ENCODE measurements at places on chromosomes 5 and 9.
A peak's percentile ranks its signal among the peaks of the same experiment; 100 is the strongest.

DNA sequence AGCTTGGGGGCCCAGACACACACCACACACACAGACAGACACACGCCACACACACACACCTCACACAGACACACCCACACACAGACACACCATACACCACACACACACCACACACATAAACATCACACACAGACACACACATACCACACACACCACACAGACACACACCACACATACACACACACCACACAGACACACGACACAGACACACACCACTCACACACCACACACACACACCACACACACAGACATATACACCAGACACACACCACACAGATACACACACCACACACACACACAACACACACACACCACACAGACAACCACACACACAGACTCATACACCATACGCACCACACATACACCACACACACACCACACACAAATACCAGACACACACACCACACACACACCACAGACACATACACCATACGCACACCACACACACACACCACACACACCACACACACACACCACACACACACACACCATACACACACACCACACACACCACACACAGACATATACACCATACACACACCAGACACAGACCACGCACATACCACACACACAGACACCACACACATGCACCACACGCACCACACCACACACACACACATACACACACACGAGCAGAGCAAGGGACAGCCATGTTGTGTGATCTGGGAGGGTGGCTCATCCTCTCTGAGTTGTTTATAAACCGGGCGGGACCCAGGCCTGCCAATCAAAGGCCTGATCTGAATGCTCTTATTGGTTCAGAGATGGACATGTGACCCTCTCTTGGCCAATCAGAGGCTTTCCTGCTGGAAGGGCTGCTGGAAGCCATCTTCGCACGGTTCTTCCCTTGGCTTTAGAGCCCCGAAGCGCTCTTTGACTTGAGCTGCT, 148.3 kb downstream of the GAPVD1 start:
- peak; percentile 72 for DNase-seq

DNA sequence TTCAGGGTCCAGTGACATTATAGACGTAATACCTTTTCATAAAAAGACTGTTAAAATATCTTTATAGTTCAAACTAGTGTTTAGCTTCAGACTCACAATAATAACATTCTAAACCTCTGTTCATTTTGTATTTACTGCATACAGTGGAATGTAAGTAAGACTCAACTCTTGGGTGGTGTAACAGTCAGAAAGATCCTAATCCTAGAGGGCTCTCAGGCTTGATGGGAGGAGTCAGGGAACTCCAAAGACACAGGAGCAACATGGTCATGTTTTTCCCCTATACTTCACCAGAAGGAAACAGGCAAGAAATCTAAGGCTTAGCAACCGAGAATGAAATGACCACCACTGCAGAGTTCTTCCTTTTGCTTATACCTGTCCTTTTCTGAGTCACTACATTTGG, 82.6 kb downstream of the MRPS27 start:
- no peak for DNase-seq

GRCh38 chr5:157303667-157304327, 37.9 kb downstream of the CYFIP2 start:
- DNase-seq, result no peak

- no peak for DNase-seq
Measured at GRCh38 chr5:130514984-130515690, 610.9 kb downstream of the CHSY3 start.

DNA sequence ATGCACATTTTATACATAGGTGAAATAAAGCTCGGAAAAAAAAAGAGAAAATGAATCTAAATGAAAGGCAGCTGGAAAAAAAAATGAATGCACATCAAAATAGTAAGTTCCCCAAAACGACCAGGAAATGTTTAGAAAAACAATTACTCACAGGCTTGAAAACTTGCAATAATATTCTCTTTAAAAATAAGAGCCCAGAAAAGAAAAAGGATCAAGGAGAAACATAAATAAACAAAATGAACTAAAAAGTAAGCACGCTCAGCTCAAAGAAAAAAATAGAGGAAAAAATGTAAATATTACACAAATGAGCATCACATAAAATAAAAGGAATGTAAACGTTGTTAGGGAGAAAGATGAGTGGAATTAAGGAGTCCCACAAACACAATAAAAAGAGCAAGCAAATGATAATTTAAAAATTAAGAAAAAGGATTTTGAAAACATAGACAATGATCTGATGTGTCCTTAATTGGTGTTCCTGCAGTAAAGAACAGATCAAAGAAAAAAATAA, 54.2 kb downstream of the SLC27A6 start:
- no peak for DNase-seq

GRCh38 chr9:133946840-133947486, 45.2 kb downstream of the VAV2 start:
- no peak for DNase-seq
